ENCODE measurements at places on chromosomes 13 and 19.

GRCh38 chr19:50377517-50377916 is 1.3 kb downstream of the NR1H2 start:
- DNase-seq: no peak

DNA sequence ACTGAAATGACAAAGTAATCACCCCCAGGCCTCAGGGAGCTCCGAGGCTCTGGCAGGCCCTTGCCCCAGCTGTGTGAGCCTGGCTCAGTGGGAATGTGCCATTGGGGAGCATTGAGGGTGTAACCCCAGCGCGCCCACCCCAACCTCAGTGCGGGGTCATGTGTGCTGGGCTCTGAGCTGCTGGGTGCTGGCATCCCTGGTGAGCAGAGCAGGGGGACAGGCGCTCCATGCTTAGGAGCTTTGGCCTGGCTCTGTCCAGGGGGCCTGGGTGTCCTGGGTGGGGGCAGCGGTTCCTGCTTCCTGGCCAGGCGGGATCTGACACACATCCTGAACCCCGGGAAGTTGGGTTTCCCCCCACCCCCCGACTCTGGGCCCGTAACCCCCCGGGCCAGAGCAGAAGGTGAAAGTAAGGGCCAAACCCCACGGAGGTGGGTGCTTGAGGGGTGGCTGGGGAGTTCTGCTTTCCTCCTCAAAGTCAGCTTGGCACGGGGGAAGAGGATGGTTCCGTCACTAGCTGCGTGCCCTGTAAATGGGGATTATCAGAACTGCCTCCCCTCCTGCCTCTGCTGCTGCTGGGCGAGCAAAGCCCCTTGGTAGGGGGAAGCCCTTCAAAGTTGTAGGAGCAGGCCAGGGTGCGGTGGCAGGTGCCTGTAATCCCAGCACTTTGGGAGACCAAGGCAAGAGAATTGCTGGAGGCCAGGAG is 1.7 kb downstream of the LRP3 start:
- no peak for DNase-seq

DNA sequence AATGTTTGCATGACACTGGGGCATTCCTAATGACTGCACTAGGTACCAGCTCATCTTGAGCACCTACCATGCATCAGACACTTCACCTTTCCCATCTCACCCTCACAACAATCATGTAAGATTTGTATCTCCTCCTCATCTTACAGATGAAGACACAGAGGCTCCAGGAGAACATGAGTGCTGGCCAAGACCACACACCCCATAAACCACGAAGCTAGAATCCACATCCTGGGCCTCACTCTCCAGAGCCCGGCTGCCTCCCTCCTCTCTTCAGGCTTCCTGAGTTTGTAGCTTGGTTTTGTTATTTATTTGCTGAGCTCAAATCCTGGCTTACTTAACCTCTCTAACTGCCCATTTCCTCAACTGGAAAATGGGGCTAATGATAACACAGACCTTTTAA is 25.9 kb downstream of the FAM216B start:
- DNase-seq: no peak

DNA sequence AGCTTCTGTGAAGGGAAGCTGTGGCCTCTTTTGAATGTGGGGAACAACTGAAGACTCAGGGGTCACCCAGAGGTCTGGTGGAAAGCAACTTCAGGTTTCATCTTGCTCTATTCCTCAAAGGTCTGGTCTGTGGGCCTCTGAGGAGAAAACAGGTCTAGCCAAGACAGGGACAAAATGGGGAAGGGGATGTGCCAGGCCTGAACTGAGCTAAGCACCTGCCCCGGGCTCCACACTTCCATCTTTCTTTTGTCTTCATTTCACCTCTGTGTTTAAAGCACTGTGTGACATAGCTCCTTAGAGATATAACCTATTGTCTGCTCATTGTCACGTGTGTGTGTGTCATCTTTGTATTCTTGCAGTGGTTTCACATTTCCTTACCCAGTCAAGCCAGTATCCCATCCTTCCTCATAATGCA is 19.9 kb upstream of the GDF15 start:
- DNase-seq: no peak

GRCh38 chr13:104553186-104553585 is 1487.0 kb upstream of the SLC10A2 start:
- no peak for DNase-seq

DNA sequence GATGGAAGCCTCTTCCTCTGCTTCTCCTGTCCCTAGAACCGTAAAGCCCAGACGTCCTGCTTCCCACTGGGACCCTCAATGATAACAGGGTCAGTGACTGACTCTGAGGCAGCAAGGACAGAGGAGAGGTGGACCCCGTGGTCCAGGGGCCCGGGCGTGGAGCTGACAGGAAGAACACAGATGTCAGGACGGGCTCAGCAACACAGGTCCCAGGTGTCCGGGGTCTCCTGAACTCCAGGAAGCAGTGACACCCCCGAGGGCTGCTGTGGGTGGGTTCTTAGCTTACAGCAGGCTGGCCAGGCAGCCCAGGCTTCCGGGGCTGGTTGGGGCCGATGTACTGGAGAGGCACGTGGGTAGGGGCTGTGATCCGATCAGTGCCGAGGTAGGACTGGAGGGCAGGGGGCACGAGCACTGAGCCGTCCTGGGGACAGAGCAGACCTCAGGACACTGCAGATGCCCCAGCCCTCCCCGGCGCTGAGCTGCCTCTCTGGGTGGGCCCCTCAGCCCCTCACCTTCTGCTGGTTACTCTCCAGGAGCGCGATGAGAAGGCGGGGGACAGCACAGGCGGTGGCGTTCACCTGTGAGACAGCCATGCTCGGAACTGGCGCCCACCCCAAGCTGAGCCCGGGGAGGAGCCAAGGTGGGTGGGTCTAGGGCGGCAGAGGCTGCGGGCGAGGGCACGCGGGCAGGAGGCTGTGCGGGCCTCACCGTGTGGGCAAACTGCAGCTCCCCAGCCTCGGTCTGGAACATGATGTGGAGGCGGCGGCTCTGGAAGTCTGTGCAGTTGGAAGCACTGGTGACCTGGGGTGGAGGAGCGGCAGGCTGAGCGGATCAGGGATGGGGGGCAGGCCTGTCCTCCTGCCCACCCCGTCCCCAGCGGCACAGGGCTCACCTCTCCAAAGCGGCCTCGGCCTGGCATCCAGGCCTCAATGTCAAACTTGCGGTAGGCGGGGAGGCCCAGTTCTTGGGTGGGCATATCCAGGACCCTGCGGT is 3.6 kb upstream of the CCER2 start:
- no peak for DNase-seq

- DNase-seq: no peak
These were observed 667 bp upstream of the ZNF790 start for GRCh38 chr19:36838784-36839324.

GRCh38 chr13:104843401-104843800 is 1692.1 kb downstream of the EFNB2 start:
- DNase-seq: no peak

DNA sequence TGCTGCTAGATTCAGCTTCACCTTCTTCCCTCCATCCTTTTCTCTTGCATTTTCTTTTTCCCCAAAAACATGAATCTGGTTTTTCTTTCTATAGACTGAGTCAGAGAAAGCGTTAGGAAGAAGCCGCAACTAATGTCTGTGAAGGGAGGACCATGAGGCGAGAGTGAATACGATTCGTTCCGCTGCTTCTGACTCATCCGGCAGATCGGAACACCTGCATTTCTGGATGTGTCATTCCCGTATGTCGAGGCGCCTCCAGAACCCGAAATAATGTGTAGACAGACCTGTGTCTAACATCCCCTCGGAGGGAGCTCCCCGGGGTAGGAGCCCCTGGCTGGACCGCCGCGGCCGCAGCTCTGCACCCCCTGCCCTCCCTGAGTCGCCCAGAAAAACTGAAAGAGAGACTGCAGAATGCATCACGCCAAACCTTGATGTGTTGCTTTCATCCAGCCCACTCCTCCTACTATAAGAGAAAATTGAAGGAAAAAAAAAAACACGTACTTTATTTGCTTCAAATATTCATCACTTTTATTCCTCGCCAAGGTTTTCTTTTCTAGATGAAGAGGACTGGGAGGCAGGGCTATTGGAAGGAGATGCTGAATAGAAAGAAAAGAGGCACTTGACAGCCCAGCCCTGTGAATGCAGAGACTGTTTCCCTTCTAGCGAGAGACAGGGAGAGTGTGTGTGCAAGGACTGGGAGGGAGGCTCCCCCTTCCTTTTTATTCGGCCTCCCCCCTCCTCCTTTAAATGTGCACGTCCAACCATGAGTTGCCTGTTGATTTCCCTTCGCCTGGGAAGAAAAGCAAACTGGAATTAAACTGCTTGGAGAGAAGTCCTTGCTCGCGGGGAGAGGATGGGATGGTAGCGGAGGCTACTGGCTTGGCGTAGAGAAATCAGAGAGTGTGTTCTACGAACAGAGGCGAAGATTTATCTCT is 616 bp upstream of the PCDH17 start:
- no peak for DNase-seq

DNA sequence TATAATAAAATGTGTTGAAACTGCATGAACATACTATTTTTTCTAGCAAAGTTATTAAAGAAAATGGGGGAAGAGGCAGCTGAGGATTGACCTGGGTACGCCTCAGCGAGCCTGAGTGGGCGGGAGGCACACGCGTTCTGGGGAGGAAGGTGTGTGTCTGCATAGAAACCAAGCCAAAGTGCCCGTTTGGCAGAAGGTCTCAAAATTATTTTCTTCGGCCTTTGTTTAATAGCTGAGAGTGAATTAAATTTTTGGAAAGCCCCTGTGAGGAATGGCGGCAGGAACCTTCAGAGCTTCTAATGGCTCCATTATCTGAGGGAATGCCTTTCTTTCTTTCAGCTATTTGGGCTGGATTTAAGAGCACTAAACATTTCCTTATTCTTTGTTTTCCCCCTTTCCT is 5.2 kb downstream of the ZIC2 start:
- DNase-seq: no peak

DNA sequence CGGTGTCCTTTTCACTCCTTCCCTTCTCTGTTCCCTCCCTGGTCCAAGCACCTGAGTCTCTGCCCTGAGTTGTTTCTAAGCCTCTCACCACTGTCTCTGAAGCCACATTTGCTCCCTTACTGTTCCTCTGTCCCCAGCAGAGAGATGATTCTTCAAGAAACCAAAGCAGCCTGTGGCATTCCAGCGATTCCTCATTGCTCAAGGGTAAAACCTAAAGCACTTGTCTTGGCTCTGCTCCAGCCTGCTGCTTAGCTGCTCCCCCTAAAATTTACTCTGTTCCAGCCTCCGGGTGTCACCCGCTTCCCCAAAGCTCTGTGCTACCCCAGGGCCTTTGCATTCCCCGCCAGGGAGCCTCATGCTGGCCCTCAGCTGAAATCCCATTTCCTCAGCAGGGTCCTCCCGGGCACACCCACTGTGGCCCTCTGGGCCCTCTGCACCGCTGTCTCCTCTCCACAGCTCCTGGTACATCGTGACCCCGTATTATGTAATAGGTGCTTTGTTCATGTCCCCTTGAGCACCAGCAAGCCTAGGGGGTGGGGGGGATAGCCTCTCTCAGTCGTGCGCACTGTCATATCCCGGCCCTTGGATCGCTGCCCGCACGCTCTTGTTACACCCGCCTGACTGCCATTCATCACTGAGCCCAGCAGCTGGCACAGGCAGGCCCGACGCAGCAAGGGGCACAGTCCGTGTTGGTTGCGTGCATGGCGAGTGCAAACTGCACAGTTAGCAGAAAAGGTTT is 15.8 kb downstream of the TECR start:
- peak; percentile 87 for DNase-seq

DNA sequence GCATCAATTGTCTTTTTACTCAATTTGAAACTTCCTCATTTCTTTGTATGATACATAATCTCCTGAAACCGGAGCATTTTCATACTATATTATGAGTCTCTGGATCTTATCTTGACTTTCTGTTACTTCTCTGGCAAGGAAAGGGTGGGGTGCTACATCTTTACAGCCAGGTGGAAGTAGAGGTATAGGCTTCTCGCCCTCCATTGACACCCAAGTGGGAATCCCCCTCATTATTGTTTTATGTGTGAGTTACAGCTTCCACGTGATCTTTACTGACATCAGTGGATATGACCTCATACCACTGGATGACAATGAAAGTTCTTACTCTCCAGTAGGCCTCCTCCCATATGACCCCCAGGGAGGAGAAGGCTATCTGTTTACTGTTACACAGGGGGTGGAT is 262.1 kb upstream of the DACH1 start:
- no peak for DNase-seq

GRCh38 chr19:35430409-35431144 is 17.5 kb upstream of the FFAR2 start:
- no peak for DNase-seq

DNA sequence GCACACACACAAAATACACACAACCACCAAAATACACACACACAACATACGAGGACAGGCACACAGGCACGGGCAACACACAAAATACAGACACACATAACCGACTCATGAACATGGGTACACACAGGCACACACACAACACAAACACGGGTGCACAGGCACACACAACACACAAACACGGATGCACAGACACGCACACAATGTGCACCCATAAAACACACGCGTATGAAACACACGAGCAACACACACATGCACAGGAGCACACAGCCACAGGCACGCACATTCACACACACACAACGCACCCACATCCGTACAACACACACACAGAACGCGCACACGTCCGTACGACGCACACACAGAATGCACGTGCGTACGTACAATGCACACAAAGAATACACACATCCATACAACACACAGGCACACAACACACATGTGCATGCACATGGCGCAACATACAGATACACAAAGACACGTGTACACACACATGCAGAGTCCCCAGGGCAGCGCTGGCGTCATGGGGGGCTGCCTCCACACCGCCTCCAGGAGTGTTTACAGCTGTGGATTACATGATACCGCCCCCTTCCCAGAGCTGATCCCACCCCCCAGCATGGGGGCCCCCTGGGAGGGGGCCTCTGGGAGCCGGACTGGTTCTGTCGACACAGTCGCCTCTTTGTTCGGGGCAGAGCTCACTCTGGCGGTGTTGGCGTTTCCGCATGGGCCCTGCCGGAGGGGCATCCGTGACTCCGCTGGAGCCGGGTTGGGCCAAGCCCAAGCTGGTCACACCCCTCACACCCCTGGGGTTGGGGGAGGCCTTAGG is 2.9 kb downstream of the SBNO2 start:
- no peak for DNase-seq

DNA sequence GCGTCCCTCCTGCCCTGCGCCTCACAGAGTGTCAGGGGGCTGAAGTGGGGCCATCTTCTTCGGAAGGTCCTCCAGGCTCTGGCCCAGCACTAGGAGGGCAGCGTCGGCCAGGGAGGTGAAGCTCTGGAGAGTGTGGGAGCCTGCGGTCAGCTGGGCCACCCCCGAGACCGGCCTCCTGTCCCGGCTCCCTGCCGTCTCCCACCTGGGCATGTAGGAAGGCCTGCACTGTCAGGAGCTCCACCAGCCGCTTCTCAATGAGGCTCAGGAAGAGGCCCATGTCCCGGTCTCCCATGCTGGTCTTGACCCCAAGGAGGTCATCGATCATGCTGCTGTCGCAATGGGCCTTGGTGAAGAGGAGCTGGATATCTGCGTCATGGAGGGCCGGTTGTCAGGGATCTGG is 27.4 kb upstream of the EMP3 start:
- DNase-seq: no peak

- DNase-seq: no peak
These were observed 1403.5 kb downstream of the PCDH9 start for GRCh38 chr13:65826657-65827056.

DNA sequence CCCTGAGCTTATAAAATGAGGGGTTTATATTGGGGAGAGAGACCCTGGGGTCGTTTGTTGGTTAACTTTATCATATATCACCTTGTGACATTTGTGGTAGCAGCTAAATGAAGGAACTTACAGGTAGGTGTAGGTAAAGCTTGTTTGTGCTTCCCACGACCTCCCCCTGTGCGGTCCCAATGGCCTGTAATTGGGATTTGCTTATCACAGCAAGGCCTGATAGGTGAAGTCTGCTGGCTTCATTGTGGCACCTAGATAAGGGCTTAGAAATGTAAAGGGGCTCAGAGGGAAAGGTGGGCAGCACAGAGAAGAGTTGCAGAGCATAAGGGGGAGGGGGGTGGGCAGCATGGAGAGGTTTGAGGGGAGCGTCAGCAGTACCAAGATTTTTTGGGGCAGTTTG is 35.5 kb upstream of the MLNR start:
- no peak for DNase-seq

Data from NCI-H1436 (cell line).